Midbrain (tissue), 1 donor: ENCODE measurements at places on chromosomes 1 and 21.

DNA sequence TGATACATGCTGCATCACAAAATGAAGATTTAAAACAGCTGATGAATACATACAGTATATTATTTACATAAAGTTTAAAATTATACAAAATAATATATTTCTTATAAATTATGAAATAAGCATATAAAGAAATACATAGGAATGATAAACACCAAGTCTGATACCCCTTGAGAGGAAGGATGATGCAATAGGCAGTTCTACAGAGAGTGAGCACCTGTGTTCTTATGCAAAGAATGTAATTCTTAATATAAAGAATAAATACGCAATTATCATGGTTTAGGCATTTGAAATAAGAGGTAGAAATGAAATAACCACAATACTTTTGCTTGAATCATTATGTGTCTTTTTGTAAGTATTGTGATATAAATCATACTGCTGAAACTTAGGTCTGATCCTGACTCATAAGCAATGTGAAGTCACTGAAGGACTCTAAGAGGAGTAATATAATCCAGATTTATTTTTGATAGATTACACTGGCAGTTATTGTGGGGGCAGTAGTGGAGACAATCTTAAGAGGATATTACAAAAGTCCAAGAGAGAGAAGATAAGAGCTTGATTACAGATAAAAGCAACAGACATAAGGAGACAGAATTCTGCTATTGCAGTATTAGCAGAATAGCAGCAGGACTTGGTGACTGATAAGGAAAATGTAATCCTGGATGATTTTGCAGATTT, 39.0 kb downstream of the TTLL7 start:
- DNase-seq, result no peak

DNA sequence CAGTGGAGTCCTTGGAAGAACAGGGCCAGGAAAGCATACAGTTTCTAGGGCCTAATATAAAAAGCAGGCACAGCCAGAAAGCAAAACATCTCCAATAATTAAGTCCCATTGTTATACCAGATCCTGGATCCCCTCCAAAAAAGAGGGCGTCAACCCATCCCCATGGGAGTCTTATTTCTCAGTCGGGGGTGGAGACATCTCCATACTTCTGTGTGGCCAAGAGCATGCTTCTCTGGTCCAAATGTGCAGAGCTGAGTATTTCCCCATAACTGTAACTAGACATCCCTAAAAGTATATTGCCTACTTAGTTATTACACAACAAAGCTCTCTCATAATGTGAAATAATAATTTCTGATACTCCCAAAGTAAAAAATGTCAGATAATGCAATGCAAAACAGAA, 104.2 kb upstream of the SOX13 start:
- DNase-seq, result no peak

DNA sequence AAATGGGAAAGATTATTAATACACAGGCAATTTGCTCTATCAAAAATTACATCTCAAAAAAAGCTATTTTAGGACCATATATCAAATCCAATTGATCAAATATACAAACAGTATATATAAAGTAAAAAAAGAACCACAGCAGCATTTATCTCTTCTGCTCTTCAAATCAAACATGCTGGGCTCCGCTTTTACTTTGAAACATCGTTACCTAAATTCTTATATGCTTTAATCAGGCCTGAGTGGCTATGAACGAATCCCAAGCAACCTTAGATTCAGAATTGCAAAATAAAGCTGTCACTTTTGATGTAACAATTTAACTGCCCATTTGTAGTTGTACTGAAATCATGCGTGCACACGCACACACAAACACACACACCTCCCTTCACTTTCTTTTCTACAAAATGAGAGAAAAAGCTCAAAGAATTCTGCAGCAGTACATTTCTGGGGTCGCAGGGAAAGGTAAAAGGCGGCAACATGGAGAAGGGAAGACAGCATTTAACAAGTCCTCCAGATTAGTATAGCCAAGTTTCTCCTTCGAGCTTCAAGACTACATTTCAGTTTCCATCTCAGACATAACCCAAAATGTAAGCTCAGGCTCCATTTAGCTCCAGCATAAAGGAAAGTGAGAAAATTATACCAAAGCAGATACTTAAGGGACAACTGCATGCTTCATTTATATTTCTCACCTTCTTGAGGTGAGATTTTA, 92.2 kb upstream of the TTC39A start:
- no peak for DNase-seq

GRCh38 chr1:44377925-44378784, 23.1 kb upstream of the ERI3 start:
- peak; percentile 53 for DNase-seq

- DNase-seq, result no peak
Observed at GRCh38 chr1:27307874-27308598, 13.9 kb upstream of the TMEM222 start.

GRCh38 chr1:242761556-242761955, 237.1 kb upstream of the PLD5 start:
- no peak for DNase-seq

GRCh38 chr1:68448365-68448764, 1.4 kb downstream of the RPE65 start:
- DNase-seq, result no peak

DNA sequence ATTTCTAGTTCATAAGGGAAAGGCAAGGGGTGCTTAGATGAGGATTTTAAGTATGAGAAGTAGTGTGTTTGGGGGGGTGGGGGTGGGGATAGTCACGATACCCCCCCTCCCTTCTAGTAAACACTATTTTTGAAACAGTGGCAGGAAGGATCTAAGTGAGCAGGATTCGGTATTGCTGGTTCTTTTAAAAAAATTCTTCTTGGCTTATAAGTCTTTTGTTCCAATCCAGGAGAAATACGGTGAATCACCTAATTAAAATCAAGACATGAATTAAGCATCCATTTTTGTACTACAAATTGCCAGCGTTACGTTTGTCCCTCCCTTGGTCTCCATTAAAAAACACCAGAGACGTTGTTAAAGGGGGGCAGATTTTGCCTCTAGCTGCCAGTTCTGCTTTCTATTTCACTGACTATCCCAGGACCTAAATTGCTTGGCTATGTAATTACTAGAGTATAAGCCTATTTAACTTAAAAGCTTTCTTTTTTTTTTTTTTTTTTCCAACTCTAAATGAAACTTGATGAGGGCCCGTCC, 911 bp downstream of the LMO4 start:
- peak; percentile 45 for DNase-seq

DNA sequence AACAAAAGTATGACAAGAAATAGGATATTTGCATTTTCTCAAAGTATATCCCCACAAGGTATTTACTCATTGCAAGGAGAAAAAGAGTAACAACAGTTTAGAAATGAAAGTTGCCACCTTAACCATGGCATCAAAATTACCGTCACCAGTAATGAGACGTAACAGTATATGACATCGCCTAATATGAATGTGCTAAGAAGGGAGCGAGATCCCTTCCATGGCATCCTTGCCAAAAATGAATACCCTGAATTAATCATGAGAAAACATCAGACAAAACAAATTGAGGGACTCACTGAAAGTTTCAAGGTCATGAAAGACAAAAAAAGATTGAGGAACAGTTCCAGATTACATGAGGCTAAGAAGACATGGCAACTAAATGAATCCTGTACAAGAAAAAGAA, 78.9 kb upstream of the MROH9 start:
- DNase-seq, result no peak

- DNase-seq, result no peak
Observed at GRCh38 chr1:66367369-66367768, 166.6 kb upstream of the SGIP1 start.

DNA sequence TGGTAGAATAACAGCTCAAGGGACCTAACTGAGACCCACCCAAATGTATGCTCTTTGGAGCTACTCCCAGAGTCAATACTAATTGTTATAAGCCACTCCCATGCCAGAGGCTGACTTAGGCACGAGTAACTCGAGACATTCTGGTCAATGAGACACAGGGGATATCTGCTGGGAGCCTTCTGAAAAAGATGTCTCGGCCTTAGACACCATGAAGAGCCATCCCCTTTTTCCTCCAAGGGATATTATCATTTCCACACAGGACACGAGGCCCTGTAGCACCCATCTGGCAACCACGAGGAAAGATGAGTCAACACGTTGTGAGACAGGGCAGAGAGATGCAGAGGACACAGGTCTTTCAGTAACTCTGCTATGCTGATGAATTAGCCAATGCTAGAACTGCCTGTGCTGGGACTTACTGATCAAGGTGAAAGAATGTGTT, 30.7 kb downstream of the ITPKB start:
- no peak for DNase-seq

DNA sequence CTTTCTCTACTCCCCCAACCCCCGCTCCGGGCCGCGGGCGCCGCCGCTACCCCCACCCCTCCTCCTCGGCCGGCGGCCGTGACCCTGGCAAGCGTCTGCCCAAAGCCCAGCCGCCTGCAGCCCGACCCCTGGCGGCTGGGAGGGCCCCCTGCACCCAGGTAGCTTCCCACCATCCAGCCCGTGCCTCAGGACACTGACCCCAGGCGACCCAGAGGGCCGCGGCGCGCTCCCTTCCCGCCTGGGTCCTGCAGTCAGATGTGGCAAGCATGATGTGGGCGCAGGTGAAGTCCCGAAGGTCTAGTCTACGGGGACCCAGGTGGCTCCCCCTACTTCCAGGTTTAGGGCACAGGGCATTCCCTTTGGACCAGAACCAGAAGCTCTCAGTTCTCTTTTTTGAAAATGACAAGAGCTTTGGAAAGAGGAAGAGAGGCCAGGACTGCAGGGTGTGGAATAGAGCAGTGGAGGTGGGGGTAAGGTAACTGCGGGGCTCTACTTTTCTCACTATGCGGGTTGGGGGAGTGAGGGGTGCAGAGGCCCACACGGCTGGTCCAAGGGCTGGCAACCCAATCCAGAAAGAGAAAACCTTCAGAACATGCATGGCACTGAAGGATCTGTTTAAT, at the start of gene DENND4B:
Gene DENND4B (minus strand): TSS at position 97 of the 620 bp plus-strand sequence. CDS start 2,344 bp downstream, outside the sequence.
- DNase-seq, result peak; percentile 86

DNA sequence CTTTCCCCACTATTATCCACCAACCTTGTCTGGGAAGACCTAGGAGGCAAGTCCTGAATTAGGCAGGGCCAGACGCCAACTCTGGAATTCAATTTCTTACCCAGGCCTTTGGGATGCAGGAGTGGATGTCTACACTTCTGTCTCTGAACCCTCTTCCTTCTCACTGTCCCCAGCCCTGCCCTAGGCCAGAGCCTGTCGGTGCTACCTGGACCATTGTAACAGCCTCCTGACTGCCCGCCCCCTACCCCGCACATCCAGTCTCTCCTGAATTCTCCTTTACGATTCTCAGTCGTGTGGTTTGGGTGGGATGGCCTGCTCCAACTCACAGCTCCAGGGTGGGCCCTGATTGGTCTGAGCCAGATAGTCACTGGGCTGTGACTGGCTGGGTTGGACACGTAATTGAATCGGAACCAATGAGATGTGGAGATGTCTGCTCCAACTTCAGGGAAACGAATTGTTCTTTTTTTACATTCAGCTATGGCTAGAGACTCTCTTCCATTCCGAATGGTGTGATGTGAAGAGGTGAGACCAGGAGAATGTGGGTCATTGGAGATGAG, 304.6 kb downstream of the PTPRU start:
- no peak for DNase-seq

DNA sequence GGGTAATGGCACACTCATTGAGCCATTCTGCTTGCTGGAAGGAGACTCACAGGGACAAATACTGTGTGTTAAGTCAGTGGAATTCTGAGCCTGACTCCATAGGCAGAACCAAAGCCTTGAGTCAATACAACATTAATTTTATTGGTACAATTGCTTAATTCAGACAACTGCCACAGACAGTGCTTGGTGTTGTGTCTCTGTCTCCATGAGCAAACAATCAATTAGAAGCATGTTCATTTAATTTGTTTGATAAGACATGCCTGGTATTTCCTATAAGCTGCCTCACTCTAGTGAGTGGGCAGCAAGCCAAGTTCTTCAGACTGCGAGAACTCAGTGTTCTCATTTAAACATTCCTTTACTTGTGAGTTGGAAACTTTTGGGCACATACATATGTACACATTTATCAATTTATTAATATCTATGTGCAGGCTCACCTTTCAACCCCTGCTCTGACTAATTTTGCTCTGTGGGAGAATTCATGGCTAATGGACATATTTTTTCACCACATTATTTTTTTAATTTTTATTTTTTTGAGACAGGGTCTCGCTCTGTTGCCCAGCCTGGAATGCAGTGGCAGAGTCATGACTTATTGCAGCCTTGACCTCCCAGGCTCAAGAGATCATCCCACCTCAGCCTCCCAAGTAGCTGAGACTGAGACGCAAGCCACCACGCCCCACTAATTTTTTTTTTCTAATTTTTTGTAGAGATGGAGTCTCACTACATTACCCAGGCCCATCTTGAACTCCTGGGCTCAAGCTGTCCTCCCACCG, 4.5 kb upstream of the SRSF10 start:
- DNase-seq, result no peak

DNA sequence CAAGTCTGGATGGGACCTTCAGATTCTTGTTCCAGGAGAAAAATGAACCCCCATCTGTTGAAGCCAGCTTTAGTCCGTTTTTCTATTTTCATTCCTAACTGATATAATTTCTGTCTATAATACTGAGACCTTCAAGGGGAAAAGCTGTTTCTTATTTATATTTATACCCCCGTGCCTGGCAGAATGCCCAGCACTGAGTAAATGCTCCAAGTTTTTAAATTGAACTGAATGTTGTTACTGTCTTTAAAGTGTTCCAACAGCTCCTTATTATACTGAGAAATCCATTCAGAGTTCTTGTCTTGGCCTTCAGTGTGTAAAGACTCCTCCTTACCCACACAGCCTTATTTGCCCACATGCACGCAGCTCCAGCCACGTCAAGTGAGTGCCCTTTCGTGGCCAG, 178.6 kb upstream of the HMGB4 start:
- no peak for DNase-seq

DNA sequence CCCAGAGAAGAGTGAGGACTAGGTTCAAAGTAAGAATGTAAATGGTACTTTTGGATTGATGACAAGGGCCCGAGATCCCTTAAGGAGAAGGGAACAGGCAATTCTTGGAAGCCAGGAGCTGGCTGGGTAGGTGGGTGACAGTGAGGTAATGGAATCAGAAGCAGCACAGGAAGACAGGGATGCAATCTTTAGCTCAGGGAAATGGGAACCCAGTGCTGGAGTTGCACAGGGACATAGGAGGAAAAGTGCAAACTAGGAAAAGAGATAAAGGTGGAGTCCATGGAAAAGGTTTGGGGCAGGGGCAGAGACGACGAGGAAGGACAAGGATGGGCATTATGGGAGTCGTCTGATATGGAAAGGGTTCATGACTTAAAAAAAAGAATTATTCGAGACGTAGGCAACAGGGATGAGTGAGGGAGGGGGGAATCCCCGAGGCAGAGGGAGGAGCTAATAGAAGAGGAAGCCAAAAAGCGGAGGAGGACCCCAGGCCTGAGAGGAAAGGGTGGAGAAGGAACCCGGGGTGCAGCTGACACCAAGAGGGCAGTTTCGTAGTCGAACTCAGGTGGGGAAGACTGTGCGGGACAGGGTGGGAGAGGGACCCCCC, 495 bp downstream of the PI4KB start:
- DNase-seq, result peak; percentile 56

- no peak for DNase-seq
Observed at GRCh38 chr21:17536381-17536780, 23.5 kb downstream of the CXADR start.

DNA sequence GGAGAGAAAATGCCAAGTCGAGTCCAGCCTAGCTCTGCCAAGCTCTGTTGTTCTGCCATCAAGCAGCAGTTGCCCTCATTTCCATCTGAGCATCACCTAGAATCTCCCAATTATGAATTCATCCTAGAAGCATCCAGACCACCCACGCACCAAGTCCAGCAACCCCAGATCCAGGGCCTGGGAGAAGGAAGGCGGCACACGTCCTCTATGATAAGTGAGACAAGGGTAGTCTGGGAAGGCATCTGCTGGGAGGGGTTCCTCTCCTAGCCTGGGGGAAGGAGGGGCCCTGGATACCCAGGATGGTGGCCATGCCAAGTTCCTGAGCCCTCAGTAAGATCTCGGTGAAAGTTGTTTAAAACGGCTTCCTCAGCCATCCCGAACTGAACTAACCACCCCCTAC, 70.7 kb downstream of the VWA5B1 start:
- no peak for DNase-seq
